ENCODE measurements at places on chromosomes 4 and X.

- no peak for DNase-seq
Measured at GRCh38 chr4:138053641-138054301, 188.4 kb downstream of the SLC7A11 start.

DNA sequence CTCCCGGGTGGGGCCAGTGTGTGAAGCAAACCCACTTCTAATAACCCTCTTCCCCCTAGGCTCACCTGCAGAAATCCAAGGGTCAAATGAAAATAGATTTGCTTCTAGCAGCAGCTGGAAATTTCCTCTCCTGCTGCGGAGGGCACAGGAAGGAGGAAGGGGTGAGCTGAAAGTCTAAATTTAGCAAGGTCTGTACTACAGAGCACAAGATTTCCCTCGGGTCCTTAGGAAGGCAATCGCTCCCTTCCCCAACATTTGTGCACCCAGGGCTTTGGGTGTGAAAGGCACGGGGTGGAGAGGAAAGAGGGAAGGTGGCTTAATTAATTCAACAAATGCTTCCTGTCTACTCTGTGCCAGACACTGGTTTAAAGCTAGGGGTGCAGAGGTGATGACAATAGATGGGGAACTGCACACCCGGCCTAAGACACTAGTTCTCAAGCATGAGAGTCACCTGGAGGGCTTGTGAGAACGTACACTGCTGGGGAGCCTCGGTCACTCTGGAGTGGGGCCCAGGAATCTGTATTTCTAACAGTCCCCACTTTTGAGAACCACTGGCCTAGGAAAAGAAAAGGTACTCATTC lies 204.4 kb downstream of the NSUN7 start:
- no peak for DNase-seq

GRCh38 chrX:55167901-55168300 lies 52.2 kb upstream of the PAGE5 start:
- DNase-seq: no peak

DNA sequence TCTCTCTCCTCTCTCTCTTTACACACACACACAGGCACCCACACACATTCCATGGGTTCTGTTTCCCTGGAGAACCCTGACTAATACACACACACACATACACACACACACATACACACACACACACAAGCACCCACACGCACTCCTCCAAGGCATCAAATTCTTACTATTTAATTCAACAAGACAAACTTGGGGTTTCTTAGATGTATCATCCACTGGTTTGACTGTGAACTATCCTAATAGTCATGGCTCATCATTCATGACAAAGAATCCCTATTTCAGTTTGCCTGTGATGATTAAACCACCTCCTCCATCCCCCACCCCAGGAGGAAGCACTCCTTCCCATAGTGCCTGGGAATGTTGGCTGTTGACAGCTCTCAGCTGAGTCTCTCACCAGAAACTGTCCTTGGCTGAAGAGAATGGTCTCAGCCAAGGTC lies 98.2 kb downstream of the USP46 start:
- no peak for DNase-seq

GRCh38 chr4:89715631-89716030 lies 121.3 kb downstream of the SNCA start:
- no peak for DNase-seq

GRCh38 chr4:141580523-141580922 lies 55.9 kb upstream of the IL15 start:
- DNase-seq: no peak

DNA sequence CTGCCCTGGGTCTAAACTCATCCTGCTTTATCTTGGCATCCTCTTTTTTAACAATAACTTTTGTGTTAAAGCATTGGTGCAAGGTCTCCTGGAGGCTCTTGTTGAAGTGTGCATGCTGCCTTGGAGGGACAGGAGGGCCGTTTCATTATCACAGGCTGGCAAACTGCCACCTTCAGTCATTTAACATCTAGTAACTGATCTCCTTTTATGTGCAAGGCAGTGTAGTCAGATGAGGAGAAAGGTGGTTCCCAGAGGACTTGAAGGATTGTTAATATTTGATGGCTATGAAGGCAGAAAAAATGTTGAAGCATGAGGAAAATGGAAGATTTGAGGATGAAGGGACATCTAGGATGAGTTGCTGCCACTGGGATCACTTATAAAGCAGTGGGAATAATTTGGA lies 439.4 kb downstream of the RAPGEF2 start:
- DNase-seq: no peak

DNA sequence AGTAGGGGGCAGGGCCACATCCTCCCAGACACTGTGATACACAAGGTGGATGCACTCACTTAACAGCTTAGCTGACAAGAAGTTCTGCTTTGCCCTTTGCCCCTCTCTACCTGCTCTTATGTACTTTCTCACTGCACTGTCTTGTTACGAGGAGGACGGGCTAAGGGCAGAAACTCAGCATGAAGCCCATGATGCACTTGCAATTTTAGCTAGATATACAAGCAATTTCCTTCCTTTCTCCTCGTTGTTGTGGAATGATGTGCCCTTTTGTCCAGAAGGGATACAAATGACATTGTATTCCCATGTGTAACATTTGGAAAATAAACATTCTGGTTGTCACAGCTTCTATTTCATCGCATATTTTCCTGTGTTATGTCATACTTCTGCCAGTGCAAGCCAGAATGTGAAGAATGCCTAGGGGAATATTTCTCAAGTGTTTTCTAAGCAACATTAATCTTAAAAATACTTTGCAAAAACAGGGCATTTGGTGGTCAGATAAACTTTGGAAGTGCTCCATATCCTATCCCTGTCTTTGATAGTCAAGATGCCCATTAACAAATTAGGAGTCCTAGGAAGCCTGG lies 47.2 kb downstream of the MAOA start:
- DNase-seq: no peak

DNA sequence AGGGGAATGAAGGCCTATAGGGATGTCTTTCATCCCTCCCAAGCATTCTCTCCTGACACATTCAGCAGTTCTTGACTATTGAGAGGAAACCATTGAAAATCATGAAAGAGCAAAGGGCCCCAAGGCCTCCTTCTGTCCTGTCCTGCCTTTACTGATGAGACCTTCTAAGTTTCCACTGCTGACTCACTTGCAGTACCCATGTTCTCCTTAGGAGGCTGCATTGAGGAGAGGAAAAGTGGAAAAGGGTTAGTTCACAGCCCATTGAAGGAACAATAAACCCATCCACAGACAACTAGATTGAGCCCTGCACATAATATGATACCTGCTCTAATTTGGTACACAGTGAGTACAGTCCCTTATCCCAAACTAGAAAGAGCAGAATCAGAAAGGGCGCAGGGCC lies 115.1 kb upstream of the PNPLA4 start:
- no peak for DNase-seq

Measured in right renal pelvis (tissue), 4 donors.